Thyroid gland (tissue), 4 donors: ENCODE measurements at places on chromosomes 7 and 10.

GRCh38 chr10:45444976-45445898 lies 71.2 kb downstream of the ALOX5 start:
- no peak for DNase-seq

DNA sequence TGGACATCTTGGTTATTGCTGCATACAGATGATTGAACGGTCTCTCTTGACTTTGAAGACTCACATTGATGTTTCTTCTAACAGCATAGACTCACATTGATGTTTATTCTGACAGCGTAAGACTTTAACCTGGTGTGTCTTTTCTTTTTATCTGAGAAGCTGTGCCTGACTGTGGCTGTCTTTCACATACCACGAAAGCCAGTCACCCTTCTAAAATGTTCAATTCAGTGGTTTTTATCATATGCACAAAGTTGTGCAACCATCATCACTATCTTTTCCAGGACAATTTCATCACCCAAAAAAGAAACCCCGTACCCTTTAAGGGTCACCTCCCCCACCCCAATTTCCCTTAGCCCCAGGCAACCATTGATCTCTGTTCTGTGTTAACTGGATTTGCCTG lies 24.7 kb downstream of the CELF2 start:
- no peak for DNase-seq

GRCh38 chr10:905503-905902 lies 26.0 kb downstream of the LARP4B start:
- no peak for DNase-seq

DNA sequence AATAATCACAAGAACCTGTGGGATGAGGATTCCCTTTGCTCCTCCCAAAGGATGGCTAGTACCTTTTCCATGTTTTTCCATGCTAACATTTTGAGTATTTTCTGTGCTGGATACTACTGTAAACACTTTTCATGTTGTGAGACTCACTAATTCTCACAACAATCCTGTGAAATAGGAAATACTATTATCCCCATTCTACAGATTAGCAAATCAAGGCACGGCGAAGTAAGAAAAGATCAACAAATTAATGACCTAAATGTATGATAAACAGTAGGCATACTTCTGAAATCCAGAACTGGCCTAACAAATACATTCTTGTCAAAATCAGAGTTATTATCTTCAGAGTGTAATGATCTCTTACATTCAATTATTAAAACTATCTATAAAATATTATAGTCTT lies 69.3 kb downstream of the ENO4 start:
- DNase-seq: no peak

GRCh38 chr7:77244222-77244934 lies 44.8 kb upstream of the FGL2 start:
- no peak for DNase-seq

DNA sequence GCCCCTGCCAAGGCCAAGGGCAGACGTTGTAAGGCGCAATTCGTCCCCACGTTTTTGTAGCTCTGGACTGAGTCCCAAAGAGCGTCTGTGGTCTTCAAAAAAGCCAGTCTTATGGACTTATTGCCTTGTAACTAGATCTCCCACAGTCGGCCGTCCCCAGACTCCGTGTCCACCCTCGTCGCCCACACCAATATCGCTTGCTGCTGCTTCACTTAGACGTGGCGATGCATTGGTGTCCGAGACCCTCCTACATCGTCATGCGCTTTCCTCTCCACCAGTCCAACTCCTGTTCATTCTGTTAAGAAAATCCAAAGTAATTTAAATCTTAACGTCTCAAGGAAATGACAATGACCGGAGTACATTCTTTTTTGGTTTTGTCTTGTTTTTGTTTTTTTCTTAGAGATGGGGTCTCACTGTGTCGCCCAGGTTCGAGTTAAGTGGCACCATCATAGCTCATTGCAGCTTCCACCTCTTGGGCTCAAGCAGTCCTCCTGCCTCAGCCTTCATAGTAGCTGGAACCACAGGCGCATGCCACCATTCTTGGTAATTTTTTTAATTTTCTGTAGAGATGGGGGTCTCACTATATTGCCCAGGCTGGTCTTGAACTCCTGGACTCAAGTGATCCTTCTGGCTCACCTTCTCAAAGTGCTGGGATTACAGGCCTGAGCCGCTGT lies 851 bp downstream of the KIFBP start:
- no peak for DNase-seq

GRCh38 chr7:38052786-38053185 lies 125.3 kb upstream of the STARD3NL start:
- DNase-seq: no peak

DNA sequence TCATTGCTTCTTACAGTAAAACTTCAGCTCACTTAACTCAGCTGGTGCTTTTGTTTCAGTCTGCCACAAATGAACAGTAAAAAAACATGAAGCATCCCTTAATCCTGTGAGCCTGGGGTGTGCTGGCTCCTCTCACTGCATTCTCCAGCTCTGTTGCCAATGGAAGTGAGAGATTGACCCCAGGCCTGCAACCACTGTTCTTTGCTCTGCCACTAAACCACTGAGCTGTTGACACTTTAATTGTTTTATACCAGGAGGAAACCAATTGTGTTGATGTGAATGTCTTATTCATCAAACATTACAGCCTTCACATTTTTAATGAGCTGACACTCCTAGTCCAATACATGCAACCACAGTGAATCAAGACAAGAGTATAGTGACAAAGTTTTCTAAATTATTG lies 69.4 kb upstream of the FZD1 start:
- no peak for DNase-seq

GRCh38 chr10:34236931-34237330 lies 578.2 kb downstream of the PARD3 start:
- no peak for DNase-seq

DNA sequence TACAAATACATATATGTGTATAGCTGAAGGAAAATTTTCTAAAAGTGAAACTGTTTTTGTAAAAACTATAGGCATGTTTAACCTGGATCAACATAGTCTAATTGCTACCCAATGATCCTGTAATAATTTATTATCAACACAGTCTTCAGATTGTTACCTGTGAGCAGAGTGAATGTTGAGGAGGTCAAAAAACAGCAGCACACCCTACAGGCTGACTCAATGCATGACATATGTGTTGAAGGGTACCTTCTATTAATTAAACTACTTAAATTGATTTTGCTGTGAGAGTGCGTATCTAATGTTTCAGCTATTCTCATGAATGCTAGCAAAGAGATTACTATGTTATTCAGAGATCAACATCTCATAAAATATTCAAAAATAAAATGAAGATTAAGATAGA lies 411.4 kb downstream of the TNS3 start:
- DNase-seq: no peak
